ENCODE measurements at places on chromosomes 1 and 21.

- no peak for DNase-seq
Observed at GRCh38 chr1:18676332-18676781, 45.7 kb downstream of the PAX7 start.

DNA sequence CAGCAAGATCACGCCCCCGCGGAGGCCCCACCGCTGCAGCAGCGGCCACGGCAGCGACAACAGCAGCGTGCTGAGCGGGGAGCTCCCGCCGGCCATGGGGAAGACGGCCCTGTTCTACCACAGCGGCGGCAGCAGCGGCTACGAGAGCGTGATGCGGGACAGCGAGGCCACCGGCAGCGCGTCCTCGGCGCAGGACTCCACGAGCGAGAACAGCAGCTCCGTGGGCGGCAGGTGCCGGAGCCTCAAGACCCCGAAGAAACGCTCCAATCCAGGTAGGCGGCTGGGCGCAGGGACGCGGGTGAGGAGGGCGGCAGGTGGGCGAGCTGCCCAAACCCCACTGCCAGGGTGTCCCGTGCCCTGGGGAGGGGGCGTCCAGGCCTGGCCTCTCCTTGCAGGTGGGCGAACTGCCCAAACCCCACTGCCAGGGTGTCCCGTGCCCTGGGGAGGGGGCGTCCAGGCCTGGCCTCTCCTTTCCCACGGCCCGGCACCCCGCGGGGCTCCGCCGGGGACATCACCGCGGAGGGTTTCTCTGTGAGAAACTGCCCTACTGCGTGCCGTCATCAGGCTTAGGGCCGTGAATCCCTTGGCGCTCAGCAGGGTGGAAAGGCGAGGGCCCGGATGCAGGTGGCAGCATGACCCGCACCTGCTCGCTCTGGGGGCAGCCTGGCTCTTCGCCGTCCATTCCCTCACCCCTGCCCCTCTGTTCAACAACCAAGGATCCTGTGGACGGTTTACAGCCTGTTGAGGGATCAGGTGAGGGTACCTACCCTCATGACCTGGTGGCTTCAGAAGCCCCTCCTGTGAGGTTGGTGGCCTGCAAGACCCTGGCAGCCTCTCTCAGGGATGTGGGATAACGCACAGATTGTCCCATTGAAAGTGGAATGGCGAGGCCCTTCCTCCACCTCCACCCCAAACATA, 534.0 kb downstream of the KIF26B start:
- DNase-seq: no peak

DNA sequence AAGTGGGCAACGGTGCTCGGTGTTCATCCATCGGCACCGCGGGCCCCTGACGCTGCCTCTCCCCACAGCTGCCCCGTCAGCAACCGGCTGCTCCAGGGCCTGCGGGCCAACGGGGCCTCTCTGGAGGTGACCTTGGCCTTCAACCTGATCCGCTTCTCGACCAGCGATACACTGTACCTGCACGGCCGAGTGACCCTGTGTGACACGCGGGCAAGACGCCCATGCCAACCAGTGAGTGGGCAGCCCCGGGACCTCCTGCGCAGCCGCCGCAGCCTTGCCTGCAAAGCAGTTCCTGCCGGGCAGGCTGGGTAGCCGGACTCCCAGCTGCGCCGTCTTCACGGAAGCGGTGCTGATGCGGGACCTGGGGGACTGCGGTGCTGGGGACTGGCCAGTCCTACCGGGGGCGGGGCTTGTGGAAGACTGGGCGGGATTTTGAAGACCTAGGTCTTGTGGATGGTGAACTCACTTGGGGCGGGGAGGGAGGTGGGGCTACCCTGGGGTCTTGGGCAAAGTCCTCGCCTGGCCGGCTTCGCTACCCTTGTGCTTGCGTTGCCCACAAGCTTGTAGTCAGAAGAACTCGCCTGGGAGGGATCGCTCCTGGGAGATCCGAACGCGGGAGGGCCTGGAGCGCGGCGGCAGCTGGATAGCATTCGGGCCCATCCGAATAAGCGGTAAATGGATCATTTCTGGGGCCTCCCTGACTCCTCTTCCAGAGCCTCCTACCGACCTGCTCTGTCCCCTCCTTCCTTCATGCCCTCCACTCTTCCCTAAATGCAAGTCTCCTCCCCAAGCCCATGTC, 8.8 kb upstream of the CEP85 start:
- DNase-seq: peak; percentile 50

DNA sequence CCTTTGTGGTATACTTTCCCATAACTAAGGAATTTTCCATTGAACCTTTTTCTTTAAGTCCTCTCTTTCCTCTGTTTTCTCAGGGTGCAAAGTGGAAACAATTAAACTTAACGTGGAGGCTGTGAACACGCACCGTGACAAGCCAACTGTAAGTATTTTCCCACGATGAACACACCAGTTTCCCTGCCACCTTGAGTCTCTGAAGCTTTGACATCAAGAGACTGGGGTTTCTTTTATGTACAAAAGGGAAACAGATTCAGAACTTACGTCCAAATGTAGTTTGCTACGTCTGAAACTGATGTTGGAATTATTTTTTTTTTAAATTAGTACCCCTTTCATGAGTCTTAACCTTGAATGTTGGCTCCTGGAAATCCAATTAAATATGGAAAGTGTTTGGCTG, 17.2 kb upstream of the C4BPB start:
- DNase-seq: no peak

DNA sequence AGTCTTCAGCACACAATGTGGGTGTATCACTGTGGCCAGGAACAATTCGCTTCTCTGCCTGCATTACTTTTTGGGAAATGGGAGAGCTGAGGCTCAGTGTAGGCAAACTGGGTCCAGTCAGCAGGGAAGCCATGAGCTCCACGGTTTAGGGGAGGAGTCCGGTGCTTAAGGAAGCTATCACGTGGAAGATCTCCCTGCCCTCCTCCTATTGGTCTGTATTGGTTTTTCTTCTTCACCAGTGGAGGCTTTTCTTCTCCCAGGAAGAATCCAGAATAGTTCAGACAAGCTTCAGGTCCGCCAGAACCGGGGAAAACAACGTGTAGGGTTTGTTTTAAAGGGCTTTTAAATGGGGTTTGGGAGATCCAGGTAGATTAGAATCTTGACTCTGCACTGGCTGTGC, 156.2 kb upstream of the CAMK1G start:
- DNase-seq: no peak

DNA sequence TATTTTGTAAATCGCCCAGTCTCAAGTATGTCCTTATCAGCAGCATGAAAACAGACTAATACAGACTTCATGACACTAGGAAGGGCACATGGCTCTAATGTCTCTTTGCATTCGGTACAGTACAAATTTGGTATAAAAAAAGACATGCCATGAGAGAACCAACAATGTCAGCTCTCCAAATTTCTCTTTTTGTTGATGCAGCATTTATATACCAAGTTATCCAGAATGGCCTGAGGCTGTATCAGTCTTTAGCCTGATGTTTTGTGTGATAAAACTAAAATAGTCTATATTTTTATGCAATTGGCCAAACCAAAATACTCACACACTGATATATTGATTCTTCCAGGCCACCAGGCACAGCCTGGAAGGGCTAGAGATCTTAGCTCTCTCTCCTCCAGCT, 124.3 kb upstream of the SAMSN1 start:
- no peak for DNase-seq

DNA sequence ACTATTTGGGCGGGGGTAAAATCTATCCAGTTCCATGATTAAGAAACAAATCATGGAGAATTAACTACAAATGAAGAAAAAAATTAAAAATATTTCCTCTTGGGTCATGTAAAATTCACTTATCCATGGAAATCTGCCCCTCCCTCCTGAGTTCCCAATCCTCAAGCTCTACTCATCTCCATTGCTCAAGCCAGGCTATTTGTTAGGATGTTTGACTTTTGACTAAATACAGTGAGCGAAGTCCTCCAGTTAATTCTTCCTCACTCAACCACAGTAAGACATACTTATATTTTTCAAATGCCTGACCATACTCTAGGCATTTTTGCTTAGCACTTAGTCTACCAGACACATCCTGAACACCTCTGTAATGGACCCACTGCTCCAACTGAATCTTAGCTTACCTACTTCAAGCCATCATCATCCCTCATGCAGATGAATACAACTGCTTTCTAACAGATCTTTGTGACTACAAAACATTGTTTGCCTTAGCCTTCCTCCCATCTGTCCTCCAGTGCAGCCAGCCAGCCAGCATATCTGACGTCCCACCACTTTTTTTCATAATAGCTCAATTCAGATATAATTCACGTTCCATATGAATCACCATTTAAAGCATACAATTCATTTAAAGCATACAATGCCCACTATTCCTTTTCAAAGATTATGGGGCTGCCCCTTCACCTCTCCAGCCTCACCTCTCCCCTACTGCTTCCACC, 154.2 kb downstream of the RERE start:
- DNase-seq: no peak
